ENCODE measurements at places on chromosomes 13 and 19.

- no peak for DNase-seq
Observed at GRCh38 chr19:33157906-33158305, 26.0 kb downstream of the WDR88 start.

DNA sequence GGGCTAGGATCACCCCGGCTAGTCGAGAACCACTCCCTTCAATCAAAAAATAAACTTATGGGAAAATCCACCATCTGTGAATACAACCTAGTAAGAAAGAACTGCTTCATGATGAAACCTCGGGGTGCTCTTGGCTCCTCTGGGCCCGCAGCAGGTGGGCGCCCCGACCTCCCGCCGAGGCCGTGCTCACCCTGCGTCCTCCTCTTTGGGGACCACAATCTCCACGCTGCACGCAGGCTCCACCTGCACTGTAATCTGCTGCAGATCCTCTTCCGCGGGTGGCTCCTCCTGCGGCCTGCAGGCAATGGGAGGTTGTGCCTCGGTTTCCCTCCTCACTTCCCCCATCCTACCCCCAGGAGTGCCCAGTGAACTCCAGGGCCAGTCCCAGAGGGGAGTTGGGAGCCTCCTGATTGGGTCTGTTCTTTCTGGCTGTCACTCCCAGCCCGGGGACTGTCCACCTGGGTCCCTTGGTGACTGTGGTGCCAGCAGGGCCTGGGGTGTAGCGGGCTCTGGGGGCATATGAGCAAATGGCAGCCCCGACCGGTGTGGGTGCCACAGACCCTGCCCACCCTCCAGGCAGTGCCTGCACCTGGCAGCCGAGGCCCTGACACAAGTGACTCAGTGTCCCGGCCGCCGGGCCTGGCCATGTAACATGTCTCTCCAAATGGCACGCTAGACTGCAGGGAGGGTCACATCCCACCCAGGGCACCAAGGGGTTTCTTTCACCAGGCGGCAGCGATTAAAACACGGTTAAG is 15.1 kb upstream of the CACTIN start:
- no peak for DNase-seq

DNA sequence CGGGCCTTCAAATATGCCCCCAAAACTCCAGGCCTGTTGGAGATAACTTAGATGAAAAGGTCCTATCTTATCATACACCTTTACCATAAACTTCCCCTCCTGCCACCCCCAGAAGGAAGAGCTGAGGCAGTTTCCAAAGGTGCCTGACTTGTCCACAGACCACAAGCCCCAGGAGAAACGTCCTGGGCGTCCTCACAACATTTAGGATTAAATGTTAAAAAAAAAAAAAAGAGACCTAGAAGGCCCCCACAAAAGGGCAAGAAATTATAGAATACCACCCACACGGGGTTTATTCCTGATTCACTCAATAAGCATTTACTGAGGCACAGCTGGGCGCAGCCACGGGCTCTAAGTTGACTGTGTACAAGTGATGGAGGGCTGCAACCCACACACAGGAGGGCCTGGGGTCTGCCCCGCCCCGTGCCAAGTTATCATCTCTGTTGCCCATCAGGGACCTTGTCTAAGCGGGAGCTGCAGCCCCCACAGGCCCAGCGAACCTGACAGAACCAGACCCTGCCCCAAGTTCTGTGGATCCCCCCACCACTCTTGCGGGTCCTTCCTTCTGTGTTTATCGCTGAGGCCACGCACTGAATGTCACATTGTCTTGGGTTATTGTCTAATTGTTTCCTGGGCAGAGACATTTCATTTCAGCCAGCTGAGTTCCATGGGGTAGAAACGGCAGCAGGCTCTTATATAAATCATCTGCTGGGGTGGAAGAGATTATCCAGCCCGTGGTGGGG is 83.0 kb upstream of the TM9SF2 start:
- DNase-seq, result no peak

GRCh38 chr13:97715763-97716162 is 237.7 kb upstream of the IPO5 start:
- no peak for DNase-seq

DNA sequence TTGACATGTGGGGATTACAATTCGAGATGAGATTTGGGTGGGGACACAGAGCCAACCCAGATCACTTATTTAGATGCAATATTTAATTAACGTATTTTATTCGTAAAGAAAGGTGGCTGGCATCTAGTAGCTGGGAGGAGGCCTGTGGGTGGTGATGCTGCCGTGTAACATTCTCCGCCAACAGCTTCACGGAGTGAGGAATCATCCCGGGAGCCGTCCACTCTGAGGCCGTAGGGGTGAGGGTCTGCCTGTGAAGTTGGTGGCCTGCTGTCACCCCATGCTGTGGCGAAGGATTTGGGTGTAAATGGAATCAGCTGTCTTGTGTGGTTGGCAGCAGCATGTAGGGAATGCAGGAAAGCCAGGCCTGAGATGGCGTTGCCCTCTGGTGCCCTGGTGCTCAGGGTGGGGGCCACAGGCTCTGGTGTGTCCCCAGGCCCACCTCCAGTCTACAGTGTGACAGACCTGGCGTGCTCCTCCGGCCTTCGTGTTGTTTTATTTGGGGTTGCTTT is 3.3 kb upstream of the TEX29 start:
- no peak for DNase-seq

DNA sequence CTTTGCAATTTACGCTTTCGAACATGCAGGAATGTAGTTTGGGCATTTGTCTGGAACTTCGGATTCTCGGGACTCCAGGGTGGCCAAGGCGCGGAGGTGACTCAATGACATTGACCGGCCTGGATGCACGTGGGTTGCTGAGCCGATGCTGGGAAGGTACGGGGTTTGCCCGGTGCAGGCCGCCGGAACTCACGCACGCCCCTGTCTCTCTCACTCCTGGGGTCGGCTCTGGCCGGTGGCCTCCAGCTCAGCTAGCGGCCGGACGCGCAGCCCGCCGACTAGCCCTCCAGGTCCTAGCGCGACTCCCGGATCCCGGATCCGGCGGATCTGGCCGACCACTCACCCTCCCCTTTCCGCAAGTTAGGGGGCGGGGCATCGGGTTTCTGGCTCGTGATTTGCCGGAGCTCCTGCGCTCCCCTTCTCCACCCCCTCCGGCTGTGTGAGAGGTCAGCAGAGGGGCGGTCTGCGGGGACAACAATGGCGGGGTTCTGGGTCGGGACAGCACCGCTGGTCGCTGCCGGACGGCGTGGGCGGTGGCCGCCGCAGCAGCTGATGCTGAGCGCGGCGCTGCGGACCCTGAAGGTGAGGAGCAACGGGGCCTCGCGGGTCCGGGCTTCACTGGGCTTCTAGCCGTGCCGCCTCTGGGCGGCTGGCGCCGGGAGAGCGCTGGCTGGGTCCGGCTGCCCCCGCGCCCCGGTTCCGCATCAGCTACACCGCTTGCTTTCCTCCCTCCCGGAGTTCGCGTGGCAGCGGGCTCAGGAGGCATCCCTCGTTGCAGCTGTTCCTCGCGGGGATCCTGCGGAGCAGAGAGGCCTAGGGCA is at the start of gene PCCA:
Gene PCCA, plus strand, starts transcription at position 450 of the 821 bp plus-strand sequence. Its CDS starts 28 bp downstream, at position 478.
- DNase-seq, result peak; percentile 96

All from dermis blood vessel endothelial cell (primary cell).